Activated CD8-positive, alpha-beta T cell treated with anti-CD3 and anti-CD28 coated beads, Interleukin-2, amount 10 ng/mL, durations not matched to agents 7 days and 5 days (primary cell): ENCODE measurements at places on chromosomes 2 and 18.

DNA sequence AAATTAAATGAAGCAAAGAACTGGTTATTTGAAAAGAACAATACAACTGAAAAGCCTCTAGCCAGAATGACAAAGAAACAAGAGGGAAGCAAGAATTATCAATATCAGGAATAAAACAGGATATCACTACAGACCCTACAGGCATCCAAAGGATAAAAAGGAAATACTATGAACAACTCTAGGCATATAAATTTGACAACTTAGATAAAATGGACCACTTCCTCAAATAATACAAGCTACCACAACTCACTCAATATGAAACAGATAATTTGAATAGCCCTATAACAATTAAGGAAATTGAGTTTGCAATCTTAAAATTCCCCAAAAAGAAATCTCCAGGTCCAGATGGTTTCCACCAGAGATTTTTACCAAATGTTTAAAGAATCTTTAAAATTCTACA lies 19.8 kb downstream of the RPRD1A start:
- DNase-seq: no peak

DNA sequence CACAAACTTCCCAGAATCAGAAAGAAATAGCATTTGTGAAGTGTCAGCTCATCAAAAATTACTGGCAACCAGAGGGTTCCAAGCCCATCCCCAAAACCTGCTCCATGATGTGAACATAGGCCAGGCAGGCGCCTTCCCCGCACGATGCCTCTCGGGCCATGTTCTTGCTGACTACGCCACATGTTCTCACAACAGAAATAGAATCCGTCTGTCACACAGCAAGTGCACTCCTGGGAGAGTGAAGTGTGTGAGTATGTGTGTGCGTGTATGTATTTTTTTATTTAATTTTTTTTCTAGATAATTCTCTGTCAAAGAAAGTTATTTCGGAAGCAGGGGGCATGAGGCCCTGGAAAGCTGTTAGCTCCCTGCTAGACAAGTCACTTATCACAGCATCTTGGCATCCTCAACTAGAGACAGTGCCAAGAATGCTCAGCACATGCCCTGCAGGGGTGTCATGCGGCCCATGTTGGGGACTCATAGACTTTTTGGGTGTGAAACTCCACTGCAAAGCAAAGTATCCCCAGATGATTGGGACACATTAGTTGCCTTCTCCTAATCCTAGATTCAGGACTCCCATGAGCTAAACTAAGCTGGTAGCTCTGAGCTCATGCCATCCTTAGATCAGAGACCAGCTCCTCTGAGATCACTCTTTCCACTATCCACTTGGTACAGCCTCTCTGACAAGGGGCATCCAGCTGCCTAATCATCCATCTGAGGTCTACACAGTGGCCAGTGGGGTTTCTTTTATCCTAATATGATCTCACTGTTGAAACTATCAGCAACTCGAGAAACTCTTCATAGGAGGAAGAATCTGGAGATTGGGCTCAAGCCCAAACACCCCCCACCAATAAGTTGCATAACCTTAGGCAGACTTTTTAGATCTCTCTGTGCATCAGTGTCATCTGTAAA lies 53.2 kb upstream of the CYRIA start:
- no peak for DNase-seq

- no peak for DNase-seq
These were observed 137.1 kb downstream of the LTBP1 start for GRCh38 chr2:33083699-33084387.

GRCh38 chr18:54962919-54963645 lies 3.8 kb upstream of the CCDC68 start:
- DNase-seq: no peak

DNA sequence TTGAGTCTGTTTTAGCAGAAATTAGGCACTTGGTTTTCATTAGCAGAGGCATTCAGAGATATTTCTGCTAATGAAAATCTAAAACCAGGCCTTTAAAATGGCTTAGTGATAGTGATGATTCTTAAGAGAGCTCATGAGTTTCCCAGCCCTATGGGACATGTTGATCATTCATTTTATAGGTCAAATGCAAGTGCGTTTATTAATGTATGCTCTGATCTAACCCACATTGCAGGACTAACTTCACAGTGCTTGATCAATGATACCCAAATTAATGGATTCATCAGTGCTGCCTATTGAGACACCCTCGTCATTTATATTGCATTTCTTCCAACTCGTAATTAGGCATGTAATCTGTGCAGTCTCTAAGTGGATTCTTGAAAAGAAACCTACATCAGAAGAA lies 54.7 kb upstream of the ETAA1 start:
- no peak for DNase-seq

- no peak for DNase-seq
These were observed 504.8 kb upstream of the LRATD1 start for GRCh38 chr2:14127765-14128164.

- no peak for DNase-seq
These were observed 246.2 kb downstream of the HNMT start for GRCh38 chr2:138210487-138210886.

DNA sequence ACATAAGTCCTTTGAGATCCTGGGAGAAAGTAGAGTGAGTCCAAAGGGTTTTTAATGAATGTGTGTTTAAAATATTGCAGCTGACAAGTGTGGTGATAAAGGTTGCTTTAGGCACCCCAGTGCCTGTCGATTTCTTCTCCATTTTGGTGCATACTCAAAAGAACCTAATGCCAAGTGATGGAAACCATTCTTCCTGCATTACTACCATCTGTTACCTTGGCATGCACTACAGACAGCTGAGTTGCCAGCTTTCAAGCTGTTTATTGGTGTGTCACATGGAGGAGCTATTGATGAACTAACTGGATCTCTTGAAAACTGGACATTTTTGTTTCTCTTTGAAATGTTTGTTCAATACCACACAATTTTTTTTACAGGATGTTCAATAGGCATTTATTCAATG lies 350.0 kb downstream of the AKAIN1 start:
- DNase-seq: no peak

DNA sequence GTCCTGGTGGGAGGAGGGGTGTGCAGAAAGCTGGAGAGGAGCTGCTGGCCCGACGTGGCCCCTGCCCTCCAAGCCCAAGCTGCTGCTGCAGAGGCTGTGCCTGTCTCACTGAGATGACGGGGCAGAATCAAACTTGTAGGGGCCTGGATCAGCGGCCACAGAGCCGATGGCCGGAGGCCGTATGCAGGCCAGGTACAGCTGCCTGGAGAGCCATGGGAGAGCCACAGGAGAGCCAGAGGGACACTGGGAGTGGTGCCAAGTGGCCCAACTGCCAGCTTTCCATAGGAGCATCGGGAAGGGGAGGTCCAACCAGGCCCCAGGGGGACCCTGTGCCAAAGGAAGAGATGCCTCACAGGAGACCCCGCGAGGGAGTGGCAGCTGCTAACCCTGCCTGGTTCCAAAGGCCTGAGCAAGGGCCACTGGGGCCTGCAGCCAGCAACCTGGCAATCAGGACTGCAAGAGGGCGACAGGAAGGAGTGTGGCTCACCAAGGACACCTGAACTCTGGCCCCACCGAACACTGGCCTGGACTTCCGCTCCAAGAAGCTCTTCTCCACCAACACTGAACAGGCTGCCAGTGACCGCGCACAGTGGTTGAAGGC lies 70.7 kb downstream of the HDAC4 start:
- no peak for DNase-seq

- no peak for DNase-seq
These were observed 10.9 kb upstream of the GPC1 start for GRCh38 chr2:240424341-240425235.

DNA sequence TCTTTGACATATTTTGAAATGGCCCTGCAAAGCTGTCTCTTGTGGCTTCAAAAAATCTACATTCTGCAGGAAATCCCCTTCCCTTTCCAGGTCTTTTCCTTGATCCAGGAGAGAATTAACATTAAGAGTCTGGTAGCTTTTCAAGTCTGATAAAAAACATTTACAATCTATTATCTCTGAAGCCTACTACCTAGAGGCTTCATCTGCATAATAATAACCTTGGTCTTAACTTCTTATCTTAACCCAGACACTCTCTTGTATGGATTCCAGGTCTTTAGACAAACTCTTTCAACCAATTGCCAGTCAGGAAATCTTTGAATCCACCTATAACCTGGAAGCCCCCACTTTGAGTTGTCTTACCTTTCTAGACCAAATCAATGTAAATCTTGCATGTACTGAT lies 179.3 kb upstream of the ZC3H15 start:
- no peak for DNase-seq

GRCh38 chr2:173891315-173892037 lies 73.7 kb downstream of the SP3 start:
- DNase-seq: no peak

GRCh38 chr18:23627321-23627720 lies 35.4 kb downstream of the ANKRD29 start:
- DNase-seq: no peak

DNA sequence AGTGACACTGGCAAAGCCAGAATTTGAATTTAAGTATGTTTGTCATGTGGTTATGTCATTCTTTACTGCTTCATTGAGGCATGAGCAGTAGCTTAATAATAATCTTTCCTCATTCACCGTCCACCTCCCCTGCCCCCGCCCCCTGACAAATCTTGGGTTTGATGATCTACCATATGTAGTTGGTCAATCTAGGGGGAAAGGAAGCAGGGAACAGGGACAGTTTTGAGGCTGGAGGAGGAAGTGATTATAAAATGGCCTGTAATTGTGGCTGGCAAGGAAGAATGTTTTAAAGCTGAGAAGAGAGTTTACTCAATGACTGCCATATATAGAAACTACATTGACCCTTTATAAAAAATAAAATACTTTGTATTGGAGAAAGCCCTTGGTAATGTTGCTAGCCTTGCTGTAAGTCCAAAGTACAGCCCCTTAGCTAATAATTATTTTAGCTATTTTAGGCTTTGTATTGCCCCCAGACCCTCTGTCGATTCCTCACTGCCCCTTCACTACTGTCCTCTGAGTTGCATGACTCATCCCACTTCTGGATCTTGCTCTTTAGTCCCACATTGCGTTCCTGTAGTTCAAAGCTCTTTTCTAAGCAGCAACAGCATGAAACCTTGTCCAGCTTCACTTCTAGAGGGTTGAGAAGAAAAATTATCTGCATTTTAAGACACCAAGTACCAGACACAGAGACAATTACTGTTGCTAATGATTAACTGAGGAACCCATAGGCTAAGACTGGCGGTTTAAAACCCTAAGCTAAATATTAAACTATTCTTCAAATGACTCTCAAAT lies 38.4 kb downstream of the PELI1 start:
- no peak for DNase-seq

DNA sequence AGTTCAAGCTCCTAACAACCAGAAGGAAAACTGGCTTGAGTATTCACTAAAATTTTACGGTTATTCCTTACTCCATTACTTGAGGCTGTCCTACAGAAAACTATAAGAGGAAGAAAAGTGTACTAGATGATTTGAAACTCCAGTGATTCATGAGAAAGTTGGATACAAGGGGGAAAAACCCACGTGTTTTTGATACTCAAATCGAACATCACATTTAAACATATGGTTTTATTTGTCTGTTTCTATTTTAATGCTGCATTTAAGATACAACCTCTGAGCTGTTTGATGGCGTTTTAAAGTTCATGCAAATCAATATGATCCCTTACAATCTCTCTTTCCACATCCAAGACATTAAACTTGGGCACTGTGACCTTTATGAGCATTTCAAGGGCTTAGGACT lies 125.1 kb upstream of the LMAN1 start:
- no peak for DNase-seq

DNA sequence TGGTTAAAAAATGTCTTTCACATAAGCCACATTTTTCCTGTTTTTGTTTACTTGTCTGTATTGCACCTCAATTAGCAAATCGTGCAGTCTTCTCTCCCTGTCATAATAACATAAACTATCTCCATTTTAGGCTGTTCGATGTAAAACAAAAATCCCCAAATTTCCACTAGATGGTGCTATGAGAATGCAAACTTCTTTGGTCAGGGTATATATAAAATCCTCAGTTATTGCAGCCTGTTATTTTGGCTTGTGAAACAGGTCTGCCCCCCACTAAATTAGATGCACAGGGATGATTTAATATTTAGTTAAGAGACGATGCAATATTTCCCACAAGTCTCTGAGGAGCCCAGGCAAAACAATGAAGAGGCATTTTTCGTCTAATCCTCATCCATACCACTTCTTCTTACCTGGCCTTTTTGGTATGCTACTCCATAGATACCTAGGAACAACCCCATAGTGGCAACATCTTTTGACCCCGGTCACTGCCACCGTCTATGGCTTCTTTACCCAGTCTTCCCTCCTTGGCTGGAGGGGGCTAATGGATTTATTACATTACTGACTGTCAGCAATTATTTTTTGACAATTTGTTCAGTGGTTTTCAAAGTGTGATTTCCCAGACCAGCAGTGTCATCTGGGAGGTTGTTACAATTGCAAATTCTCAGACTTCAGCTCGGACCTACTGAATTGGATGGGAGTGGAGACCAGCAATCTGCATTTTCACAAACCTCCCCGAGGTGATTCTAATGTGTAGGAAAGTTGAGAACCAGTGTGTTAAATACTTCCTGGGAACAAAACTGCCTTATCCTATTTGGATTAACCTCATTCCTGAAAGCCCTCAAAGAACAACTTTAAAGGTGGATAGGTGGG lies 117.4 kb upstream of the CWC22 start:
- no peak for DNase-seq

DNA sequence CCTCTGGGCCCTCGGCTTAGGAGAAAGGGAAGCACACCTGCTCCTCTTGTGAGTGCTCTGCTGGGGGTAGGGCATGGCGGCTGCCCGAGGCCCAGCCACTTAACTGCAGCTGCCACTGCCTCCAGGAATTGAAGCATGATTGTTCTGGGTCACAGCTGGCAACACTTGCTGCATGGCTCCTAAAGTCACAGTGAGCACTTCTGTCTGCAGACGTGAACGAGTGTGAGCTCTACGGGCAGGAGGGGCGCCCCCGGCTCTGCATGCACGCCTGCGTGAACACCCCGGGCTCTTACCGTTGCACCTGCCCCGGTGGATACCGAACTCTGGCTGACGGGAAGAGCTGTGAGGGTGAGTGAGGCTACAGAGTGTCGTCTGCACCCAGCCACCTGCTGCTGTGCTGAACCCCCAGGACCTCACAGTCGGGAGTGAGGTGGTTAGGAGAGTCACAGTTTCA lies 44.4 kb downstream of the FBLN7 start:
- no peak for DNase-seq

GRCh38 chr2:10132596-10132995 lies 10.1 kb downstream of the RRM2 start:
- no peak for DNase-seq
